ENCODE measurements at places on chromosomes 11 and 22. TPM values are rescaled to one million over a fixed set of nuclear protein-coding genes. Genes with fewer than 3 reads are reported as not detected.

Gene PRR33
- not detected for total RNA-seq

Gene MYO7A
- 1.3 TPM for total RNA-seq

Gene CSKMT
- total RNA-seq = 36.9 TPM

Gene ST13
- total RNA-seq = 200 TPM

Gene FIBIN
- total RNA-seq = not detected

Data from Panc1 (cell line).